ENCODE measurements at places on chromosomes 16 and 17.

- DNase-seq: no peak
Measured at GRCh38 chr17:58051468-58051867, 31.8 kb upstream of the DYNLL2 start.

GRCh38 chr16:50309527-50310307, 43.4 kb downstream of the ADCY7 start:
- no peak for DNase-seq

DNA sequence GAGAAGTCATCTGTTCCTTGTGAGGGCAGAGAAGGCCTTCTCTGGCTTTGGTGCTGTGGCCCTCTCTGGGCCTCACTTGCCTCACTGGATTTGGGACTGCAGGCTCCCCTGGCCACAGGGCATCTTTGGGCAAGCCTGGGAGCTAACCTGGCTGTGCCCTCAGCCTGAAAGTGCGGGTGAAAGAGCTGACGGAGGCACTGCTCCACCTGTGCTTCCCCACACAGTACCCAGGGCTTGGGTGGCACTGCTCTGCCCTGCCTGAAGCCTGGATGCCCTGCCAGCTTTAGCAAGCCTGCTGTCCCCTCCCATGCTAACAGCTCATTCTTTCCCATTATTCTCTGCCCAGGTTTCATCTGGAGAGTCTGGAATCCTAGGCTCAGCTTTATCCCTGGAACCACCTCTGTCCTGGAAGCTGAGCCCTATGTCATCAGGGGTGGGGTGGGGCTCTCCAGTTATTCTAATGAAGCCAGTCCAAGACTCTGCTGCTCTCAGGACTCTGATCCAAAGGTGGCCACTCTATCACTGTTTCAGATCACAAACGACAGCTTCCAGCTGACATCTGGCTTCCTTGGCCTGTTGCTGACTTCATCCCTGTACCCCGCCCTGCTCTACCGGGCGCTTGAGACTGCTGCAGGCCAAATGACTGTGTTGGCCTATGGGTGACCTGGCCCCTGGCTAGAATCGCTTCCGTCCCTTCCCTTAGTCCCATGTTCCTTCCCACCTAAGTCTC, 29.3 kb downstream of the HIC1 start:
- no peak for DNase-seq

GRCh38 chr16:84920333-84920732, 91.0 kb downstream of the ZDHHC7 start:
- no peak for DNase-seq

Measured in substantia nigra (tissue), 51 donors.